ENCODE measurements at places on chromosomes 12 and 14.

GRCh38 chr14:98751110-98751509, 520.9 kb downstream of the BCL11B start:
- DNase-seq = no peak

GRCh38 chr14:22485178-22485577, 103.8 kb downstream of the DAD1 start:
- no peak for DNase-seq

GRCh38 chr12:103387385-103387784, 108.4 kb downstream of the C12orf42 start:
- DNase-seq = no peak

DNA sequence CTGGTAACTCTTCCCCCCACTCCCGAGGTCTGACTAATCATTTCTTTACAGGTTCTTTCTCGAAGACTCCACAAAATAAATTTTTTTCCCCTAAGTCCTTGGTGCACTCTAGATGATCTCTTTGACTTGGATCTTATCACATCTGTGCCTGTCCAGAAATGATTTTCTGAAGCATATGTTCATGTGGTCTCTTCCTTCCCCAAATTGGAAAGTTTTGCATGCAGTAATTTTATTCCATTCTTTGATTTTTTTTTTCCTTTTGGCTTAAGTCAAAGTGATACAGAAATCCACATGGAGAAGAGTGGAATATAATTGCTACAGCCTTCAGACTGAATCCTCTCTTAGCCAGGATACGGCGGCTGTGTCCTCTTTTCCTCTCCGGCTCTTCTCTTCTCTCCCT, 213.3 kb downstream of the BMP4 start:
- no peak for DNase-seq

GRCh38 chr12:102461501-102461900, 18.9 kb downstream of the IGF1 start:
- no peak for DNase-seq
